ENCODE measurements at places on chromosomes 3 and 15.

- DNase-seq = peak; percentile 63
Observed at GRCh38 chr3:81816473-81817250, 55.2 kb upstream of the GBE1 start.

DNA sequence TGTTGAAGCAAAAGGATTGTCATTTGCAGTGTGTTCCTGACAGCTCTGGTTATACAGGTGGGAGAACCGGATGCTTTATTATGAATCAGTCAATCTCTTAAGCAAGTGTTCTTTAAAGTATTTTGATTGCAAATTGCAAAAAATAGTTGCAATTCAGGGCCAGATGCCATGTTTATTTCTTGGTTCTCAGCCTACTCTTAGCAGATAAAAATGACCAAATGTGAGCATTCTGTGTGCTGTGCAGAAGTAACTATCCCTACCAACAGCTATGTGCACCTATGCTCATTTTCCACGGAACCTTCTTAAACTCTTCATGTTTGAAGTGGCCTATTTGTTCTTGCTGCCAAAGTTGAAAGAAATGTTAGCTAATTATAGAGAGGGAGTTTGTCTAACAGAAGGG lies 262.3 kb upstream of the RASGRP1 start:
- DNase-seq = no peak

DNA sequence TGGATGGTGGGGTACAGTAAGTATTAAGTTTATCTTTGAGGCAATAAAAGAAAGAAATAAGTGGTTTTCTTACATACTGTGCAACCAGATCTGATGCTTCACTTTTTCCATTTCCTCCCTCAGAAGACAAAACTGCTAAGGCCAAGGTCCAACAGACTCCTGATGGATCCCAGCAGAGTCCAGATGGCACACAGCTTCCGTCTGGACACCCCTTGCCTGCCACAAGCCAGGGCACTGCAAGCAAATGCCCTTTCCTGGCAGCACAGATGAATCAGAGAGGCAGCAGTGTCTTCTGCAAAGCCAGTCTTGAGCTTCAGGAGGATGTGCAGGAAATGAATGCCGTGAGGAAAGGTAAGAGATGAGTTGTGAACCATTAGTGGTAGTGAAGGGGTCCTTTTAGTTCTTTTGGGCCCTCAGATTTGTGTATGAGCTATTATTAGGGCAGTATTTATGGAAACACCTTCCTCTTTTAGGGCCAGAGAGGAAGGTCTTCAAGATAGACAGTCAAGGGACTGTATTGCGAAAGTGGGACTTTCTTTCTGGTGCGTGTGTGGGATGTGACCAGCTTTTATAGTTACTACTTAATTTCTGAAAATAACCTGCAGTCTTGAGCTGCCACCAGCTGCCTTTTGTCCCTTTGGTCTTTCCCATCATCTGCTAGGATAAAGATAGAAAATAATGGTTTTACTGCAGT lies 4.6 kb downstream of the ALAS1 start:
- no peak for DNase-seq

- no peak for DNase-seq
Observed at GRCh38 chr3:36908647-36909180, 36.1 kb downstream of the TRANK1 start.

DNA sequence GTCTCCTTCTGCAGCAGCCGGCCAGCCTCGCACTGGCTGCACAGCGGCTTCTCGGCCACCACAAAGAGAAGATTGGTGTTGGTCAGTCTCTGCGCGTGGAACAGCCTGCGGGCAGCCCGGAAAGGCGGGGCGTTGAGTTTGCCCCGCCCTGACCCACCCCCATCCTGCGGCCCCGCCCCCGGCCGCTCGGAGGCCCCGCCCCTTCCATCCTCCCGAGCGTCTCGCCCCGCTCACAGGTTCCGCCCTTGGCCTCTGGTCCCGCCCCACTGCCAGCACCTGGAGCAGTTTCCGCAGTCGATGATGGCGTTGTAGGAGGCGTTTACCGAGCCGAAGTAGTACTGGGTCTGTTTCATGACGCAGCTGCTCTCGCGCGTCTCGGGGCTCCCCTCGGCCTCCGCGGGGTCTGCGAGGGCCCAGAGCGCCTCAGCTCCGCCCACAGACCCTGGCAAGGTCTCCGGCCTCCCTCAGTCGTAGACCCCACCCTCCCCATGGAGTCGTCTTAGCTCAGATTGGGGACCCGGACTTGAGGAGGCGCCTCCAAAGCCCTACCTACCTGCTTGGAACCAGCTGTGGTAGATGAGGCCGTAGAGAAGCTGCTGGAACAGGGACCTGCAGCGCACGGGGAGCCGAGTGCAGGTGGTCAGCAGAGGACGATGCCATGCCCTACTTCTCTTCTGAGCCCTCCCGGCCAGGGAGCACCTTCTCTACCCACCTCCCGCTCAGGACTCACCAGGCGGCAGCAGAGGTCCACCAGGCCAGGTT lies 5.9 kb upstream of the TMEM115 start:
- DNase-seq = peak; percentile 60

DNA sequence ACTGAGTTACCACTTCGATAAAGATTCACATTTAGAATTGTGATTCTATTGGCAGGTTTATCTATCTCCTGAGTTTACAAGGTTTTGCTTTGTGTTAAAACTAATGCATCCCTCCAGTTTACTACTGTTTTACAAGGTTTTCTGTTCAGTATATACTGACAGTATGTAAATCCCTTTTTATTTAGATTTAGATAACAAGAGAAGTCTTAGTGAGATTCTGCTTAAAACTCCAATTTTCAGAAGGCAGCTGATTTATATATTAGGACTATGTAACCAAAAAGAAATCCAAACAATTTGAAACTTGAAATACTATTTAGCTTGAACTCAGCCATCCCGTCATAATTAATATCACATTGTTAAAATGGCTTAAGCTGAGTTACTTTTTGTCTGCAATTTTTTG lies 619.2 kb downstream of the NAALADL2 start:
- DNase-seq = no peak

DNA sequence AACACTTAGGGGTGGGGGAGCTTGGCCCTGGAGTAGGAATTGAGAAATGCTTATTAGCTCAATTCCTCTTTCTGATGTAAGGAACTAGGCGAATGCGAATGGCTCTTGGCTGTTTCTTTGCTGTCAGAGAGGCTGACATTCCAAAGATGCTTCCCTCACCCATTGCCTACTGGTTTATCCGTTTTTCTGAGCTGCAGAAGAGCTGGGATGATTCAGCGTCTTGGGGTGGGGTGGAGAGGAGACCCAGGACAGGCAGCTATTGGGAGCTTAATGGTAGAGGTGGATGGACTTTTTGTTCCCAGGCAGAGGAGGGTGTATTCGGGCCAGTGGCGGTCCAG lies 9.8 kb downstream of the PLEKHO2 start:
- peak; percentile 77 for DNase-seq

DNA sequence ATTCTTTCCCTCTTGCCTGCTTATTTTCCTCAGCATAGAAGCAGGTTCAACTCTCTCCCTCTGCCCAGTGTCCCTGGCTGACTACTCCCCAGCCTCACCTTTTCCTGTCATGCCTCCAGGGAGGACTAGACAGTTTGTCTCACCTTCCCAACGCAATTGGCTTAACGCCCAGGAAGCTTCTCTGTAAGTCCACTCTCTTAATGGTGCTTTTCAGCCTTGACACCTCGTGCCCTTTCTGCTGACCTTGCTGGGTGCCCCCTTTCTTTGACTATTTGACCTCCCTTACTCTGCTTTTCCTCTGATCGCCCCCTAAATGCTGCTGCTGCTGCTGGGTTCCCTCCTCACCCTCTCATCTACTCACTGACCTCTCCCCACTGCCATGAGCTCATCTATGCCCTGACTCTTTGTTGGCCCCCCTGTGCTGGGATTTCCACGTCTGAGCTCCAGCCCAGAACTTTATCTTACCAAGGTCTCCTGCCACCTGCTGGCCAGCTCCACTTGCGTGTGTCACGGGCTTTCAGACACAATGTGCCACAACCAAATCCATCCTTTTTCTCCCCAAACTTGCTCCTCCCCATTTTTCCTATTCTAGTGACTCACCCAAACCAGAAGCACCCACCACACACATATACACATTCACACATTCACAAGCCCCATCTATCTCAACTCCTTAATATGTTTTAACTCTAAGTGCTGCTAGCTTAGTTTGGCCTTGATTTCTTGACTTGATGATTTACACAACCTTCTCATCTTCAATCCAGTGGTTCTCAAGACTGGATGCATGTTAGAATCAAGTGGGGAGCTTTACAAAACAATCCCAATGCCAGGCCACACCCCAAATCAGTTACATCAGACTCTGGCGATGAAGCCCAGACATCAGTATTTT lies 16.6 kb downstream of the EPB42 start:
- DNase-seq = peak; percentile 66

DNA sequence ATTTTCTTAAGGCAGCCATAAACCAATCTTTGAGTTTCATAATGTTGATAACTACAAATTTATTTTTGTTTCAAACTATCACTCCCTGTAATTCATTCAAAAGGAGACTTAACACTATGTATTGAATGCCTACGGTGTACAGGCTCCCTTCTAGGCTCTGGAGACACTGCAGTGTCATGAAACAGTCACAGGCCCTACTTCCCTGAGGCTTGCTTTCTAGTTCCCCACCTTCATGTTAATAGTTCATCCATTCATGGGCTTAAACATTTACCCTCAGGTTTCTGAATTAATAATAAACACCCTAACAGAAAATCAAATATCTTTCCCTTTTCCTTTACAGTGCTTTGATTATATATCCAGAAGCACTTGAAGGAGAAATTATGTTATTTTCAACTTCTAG lies 168.7 kb downstream of the CHL1 start:
- DNase-seq = no peak

GRCh38 chr15:94205366-94205765 lies 26.0 kb upstream of the MCTP2 start:
- peak; percentile 13 for DNase-seq

- no peak for DNase-seq
Observed at GRCh38 chr3:128736601-128737000, 10.6 kb downstream of the RAB7A start.

DNA sequence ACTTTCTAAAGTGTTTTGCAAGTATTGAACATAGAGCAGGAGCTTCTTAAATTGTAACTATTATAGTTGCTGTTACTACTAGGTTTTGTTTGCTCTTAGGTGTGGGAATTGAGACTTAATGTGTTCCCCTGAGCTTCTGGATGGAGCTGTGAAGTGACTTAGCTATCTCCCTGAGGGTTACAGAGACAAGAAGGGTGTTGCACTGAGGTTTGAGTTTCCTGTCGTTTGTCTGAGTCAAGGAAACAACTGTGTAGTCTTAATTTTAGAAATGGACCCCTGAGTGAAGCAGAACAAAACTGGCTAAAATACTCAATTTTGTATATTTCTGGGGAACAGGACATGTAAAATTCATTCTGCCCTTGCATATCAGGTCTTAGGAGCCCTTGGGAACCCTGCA lies 20.4 kb downstream of the TTC21A start:
- DNase-seq = no peak

DNA sequence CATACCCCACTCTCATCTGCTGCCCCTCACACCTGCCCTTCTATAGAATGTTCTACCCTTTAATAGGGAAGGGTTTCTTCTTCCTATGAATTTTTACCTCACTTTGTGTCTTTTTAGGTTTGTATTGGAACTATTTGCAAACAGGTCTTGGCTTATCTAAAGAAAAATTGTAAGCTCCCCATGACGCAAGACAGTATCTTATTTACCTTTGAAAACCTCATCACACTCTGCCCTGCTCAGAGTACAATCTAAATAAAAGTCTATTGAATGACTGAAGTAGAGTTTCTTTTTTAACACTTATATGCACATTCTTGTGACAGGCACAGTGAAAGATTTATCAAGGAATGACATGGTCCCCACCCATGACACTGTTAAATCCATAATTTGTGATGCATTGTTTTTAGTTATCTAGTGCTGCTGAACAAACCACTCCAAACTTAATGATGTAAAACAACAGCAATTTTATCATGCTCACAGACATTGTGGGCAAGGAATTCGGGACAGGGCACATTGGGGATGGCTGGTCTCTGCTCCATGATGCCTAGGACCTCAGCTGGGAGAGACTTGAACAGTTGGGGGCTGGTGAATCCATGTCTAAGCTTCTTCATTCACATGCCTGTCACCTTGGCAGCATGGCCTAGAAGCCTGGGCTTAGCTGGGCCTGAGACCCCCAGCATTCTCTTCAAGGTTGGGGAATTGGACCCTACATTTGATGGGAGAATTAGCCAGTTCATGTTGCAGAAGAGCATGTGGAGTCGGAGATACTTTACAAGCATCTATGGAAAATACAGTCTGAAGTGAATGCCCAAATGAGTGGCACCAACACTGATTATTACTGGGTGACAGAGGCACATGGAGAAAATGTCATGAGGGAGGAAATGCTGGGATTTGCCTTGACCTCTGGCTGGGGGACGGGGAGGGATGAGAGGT lies 252.2 kb upstream of the CTDSPL start:
- no peak for DNase-seq

DNA sequence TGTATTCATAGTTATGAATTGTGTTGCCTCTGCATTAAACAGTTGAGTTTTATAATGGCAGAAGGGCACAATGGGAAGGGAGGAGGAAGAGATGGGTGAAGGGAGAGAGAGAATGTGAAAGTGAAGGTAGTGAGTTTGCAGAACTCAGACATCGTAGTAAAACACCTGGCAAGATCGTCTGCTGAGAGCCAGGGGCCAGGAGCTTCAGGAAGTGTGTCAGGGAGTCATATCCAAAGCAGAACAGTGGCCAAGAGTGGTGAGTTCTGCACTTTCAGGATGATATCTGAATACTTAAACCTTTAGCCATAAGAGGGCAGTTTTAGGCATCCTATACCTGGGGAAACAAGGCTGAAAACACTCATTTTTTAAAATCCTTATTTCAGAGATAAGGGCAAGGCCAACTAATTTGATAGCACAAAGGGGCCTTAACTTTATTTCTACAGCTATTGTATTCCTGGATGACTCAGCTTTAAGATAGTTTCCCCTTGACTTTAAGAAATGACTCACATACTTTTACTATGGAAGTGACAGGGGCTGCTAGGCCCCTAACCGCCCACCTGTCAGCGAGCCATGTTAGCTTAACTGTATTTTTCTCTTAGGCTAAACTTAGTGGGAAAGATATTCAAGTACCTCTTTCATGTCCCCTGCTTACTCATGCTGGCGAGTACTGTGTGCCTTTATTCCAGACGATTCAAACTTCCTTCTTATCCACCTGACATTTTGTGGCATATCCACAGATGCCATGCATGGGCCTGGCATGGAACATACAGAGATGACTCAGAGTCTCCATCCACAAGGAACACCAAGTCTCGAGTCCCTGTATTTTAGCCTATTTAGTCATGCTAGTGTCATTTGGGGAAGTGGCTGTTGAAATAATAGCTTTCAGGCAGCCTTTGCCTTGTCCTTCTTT lies 53.9 kb downstream of the RLBP1 start:
- peak; percentile 79 for DNase-seq

GRCh38 chr15:50675535-50676144 lies 11.0 kb downstream of the TRPM7 start:
- peak; percentile 67 for DNase-seq

- DNase-seq = no peak
Observed at GRCh38 chr15:86317384-86317740, 237.7 kb downstream of the AGBL1 start.

Data from astrocyte of the spinal cord (primary cell).